Muscle of leg (tissue), 16 donors: ENCODE measurements at places on chromosomes 3 and 15.

DNA sequence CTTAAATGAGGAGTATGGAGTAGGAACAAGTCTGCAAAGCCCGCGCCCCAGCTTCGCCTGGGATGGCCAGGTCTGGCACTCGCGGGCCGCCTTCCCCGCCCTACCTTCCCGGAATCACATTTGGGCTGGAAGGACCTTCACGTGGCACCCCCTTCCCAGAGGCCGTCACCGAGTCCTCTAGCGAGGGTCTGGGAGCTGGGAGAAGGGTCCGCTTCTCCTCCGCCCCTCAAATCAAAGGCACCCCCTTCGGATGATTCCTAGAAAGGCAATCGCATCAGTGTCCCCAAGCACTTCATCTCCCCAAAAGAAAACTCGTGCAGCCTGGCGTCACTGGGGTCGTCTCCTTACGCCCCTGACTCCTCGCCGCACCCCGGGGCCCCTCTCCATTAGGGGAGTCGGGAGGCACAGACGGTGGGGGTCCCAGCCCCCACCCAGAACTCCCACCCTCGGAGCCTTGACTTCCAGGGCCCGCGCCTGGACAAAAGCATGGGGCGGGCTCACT, 380 bp downstream of the MYLK start:
- peak; percentile 22 for DNase-seq

GRCh38 chr3:79558943-79559342, 208.9 kb downstream of the ROBO1 start:
- no peak for DNase-seq

- no peak for DNase-seq
Observed at GRCh38 chr3:4549896-4550295, 56.7 kb downstream of the ITPR1 start.

- no peak for DNase-seq
Observed at GRCh38 chr3:135865553-135865952, 100.0 kb upstream of the PPP2R3A start.

GRCh38 chr3:16304061-16305010, 39.3 kb downstream of the OXNAD1 start:
- no peak for DNase-seq

DNA sequence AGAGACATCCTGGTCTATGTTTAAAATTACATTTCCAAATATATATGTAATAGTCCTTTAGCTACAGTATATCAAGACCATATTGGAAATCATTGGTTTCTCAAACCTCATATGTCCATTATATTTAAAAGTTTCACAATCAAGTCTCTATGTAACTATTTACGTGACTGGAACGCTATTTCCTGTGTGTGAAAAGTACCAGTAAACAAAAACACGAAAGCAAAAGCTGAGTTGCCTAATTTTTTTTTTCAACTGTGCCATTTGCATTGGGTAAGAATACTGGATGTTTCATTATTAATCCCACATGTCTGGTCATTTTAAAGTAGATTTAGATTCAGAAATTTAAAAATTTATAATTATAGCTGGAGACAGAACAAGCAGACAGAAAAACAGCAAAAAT, 381.4 kb downstream of the TBC1D5 start:
- DNase-seq, result no peak

DNA sequence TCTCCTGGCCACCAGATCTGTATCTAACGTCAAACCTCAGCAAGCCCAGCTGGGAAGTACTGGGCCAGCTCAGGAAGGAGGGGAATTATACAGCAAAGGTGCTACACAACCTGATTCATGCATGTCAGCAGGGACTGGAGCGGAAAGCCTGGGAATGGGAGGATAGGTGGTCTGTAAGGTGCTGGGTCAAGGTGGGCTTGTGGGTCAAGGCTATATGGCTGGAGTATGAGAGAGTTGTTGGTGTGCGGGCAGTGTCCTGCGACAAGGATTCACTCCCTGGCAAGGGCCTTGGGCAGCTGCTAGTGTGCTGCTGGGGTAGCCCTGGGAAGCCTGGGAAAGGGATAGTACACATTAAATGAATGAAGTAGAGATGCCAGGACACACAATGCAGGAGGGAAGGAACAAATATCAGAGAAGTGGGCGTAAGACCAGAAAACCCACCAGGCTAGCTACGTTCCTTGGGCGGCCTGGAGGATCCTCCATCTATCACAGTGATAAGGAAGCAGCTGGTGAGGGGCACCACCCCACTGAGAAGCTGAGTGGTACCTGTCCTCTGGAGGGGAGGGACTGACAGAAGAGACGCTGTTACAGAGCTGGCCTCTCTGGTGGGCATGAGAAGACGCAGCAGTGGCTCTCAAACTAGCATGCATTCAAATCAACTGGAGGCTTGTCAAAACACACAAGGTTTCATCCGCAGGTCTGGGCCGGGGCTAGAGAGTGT, 8.5 kb upstream of the SYNM start:
- DNase-seq, result no peak

GRCh38 chr15:66408675-66409282, 22.1 kb downstream of the MAP2K1 start:
- DNase-seq, result peak; percentile 49

DNA sequence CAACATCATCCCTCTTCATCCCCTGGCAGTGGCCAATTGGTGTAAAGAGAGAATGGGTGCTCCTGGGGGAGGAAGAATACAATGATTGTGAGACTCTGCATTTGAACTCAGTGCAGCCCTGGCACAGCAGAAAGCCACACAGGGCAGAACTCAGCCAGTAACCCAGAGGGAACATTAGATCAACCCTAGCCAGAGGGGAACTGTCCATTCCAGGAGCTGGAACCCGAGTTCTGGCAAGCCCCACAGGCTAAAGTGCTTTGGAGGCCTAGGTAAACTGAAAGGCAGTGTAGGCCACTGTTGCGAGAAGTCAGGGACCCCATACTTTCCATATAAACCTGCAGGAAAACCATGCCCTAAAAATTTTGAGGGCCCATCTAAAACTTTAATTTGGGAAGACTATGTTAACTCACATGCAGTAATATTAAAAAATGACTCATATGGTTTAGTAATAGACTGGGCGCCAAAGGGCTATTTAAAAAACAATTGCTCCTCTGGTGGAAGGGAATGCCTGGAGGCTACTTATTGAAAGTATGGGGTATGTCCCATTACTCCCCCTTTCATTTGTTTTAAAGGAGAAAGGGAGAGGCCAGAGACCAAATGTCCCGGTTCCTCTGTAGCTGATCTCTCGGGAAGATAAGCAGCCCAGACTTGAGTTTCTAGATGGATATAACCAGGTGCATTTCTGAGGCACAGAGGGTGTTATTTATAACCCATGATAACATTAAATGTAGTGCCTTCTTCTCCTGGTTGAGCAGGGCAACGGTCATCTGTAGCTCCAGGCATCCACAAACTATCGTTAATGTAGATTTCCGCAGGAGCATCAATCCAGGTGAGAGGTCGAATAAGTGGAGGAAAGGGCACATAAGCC, 5.8 kb upstream of the RAD51 start:
- peak; percentile 10 for DNase-seq
